Activated T-cell treated with anti-CD3 and anti-CD28 coated beads for 48 hours (primary cell): ENCODE measurements at places on chromosomes 12 and 14.

DNA sequence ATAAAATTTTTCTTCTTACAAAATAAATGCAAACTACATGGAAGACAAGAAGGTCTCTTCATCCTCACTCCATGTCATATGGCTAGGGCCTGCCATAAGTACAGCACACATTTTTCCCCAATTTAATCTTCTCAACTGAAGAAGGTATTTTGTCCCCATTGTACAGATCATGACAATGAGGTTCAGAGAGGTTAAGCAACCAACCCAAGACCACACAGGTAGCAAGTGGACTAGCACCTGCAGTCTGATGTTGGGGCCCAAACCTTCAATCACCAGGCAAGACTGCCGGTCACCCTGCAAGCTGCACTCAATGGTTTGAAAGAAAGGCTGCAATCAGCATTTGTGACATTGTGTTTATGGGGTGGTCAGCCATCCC lies 6.5 kb upstream of the MEG3 start:
- DNase-seq: no peak

DNA sequence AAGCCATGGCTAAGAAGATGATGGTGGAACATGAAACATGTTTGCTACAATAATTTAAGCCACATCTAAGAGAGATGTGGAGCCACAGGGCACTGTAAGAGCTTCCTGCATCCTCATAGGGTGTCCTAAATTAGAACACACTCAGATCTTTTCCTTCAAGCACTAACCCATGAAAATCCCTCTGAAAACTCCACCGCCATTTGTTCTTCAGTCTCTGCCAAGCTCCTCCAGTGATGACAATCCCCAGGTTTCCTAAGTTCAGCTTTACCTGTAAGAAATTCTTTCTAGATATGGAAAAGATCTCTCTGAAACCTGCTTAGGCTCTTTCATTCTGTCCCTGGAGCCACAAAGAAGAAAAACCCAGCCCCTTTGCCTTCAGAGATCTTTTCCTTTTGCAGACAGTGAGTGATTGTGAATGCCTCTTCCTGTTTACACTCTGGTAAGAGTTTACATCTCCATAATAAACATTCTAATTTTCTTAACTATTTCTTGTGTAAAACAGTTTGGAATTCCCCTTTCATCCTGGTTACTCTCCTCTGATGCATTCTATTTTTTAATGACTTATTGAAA lies 907.2 kb downstream of the VRK1 start:
- no peak for DNase-seq

DNA sequence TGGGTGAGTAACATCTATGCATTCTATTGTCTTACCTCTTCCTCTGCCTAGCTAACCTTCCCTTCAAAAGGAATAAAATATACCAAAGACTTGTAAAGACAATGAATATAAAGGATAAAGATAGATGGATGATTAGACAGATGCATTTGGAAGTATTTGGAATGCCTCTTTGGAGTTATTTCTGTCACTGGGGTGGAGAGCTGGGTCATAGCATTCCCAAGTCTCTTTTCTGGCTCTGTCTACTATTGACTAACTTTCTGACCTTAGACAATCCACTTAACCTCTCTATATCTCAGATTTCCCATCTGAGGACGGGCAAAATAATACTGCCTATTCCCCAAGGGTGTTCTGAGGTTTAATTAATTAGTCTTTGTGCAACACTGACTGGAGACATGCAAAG lies 517.4 kb downstream of the DIO2 start:
- DNase-seq: no peak

- DNase-seq: no peak
Measured at GRCh38 chr12:64181430-64182291, 40.4 kb downstream of the KICS2 start.

- DNase-seq: no peak
Measured at GRCh38 chr14:90968025-90968424, 92.4 kb downstream of the RPS6KA5 start.

GRCh38 chr14:59632381-59632780 lies 55.8 kb upstream of the CCDC175 start:
- no peak for DNase-seq

DNA sequence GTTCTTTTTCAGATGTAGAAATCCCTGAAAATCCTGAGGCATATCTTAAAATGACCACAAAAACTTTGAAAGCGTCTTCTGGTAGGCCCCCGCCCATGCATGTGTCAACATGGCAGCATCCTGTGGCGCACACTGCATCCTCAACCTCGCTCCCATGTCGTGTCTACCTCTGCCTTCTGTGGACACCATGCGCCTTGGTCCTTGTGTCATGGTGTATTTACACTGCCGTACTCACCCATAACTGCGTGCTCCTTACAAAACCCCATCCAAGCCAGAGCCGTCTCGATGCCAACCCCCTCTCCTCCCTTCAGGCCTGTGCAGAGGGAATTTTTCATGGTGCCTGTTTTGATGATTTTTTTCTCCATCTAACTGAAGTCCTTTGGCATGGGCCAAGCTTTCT lies 78.9 kb downstream of the ESR2 start:
- DNase-seq: no peak

DNA sequence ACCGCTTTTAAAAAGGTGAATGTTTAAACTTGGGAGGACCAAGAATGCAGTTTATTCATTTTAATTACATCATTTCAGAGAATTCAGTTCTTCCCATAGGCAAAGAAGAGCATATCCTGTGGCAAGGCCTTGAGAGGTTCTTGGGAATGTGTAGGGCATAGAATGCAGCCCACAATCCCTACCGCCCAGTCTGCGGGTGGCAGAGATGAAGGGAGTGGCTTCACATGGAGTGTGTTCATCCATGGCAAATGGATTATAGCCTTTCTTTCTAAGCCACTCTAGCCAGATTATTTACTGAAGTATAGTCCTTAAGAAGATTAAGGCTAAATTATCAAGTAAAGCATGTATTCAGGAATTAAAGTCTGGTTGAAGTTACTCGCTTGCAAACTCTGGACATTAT lies 97.4 kb downstream of the TSPAN8 start:
- no peak for DNase-seq

- no peak for DNase-seq
Measured at GRCh38 chr12:122523280-122523679, 3.5 kb downstream of the RSRC2 start.

DNA sequence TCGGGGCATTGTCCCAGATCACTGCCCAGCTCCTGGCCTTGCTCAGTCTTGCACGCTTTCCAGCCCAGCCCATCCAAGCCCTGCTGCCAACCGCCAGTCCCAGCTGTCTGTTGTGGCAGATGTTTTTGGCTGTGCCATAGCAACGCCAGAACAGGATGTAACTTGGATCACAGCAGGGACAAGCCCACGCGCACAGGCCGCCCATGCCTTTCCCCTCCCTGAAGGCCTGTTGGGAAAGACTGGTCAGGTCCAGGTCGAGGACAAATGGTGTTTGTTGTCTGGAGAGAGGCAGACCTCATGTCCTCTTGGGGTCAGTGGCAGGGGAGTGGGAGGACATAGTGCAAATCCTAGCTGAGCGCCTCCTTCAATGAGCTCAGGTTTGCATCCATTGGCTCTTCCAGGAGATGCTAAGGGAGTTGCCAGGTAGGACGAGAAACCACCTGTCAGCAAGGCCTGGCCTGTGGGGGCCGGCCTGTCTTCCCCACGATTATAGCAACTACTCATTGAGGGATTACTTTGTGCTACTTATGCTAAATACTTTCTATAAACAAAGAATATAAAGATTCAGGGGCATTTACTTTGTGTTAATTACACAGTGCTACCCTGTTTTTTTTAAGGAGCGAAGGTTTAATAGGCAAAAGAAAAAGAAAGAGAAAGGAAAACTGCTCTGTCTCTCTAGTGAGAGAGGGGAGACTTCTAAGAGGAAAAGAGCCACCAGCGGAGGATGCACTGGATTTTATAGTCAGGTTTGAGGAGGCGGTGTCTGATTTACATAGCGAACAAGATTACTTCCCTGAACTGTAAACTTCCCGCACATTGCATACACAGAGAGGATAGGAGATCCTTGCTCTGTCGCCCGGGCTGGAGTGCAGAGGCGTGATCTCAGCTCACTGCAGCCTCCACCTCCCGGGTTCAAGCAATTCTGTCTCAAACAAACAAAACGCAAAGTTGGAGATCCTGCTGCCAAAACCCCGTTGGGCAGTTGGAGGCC lies 42.8 kb upstream of the CORO1C start:
- DNase-seq: no peak

DNA sequence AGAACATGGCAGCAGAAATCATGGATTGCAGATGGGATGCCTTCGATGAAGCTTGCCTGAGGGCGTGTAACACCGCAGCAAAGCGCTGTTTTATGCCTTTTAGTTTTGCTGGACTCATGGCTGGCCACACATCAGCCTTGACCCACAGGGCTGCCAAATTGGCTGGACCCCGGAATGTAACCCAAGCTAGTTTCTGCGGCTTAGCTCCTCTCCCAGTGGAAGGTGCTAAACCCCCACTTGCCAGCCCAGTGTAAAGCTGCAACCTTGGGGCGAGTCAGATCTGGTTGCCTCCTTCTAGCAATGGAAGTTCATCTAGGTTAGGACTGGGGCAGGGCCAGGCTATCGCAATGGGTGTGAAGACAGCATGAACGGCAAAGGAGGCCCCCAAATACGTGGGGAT lies 38.3 kb downstream of the MEG3 start:
- DNase-seq: no peak

DNA sequence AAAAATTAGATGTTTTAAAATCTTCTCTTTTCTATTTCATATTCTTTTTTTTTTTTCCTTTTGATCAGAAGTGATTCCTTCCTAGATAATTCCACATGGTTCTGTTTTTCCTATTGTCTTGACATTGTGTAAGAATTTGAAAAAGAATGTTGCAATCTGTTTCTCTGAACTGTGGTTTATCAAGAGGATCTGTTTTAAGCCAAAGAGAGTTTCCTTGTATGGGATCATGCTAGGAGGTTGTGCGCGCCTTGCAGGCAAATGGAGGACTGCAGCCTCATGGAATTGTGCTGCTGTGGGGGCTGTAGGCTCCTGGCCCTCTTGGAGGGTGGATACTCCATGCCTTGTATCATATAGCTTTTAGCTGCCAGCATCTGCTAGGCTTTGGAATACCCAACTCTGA lies 43.3 kb upstream of the MBIP start:
- no peak for DNase-seq

GRCh38 chr14:73738518-73739173 lies 24.5 kb upstream of the PNMA1 start:
- no peak for DNase-seq
